ENCODE measurements at places on chromosomes 3 and 15.

DNA sequence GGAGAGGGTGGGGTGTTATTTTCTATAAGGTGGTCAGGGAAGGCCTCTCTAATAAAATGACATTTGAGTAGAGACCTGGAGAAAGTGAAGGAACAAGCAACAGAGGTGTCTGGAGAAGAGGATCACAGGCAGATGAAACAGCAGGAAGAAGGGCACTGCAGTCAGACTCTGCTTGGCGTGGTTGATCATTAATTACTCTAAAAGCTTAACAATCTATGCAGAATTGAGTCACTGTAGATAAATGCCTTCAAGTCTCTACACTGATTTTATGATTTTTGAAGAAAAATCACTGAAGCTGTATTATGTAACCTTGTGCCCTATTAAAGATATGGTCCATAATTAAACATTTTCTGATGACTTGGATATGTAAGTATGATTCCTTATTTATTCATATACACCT, 114.2 kb downstream of the TNIK start:
- DNase-seq, result no peak

DNA sequence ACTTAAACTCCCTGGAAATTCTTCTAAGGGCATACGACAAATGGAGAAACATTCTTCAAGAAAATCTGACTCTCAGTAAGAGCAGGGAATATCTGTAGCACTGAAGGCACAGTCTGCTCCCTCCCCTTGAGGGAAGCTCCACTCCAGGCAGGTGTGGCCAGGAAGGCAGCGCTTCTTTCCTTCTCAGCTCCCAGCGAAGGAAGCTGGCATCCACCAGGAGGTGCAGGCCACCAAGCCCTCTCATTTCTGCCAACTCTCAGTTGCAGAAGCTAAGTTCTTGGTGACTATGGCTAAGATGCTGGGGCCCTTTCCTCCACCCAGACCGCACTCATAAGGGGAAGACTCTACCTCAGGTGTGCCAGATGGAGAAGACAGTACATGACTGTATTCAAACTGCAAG, 37.7 kb upstream of the SLC41A3 start:
- DNase-seq, result no peak

GRCh38 chr3:152879130-152879789, 44.3 kb downstream of the P2RY1 start:
- no peak for DNase-seq

DNA sequence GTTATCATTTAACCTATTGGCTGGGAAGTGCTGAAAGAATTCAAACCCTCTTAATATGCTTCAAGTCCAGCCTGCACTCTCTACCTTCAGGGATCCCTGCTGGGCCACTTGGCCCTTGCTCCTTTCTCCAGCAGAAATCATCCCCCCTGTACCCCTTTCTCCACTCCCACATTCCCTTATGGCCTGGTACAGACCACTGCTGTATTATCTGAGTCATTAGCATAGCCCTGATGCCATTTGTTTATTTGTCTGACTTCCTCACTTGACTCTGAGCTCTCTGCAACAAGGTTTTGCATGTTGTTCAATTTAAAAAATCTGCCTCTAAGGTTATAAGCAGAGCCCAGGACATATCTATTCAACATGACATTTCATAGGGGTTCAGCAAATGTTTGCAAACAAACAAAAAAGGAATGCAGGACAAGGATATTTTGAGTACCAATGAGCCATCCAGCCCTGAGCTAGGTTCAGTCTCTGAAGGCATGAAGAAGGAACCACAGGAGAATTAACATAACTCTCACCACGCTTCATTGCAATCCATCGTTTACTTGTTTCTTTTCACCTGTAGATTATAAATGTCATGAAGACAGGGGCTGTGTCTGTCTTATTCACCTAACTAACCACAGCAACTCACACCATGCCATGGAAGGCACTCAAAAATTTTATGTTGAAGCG, 26.6 kb upstream of the HES1 start:
- DNase-seq, result no peak

Data from AG20443 (cell line).